ENCODE measurements at places on chromosomes 7 and 10.

GRCh38 chr10:126935263-126935946 lies 30.2 kb downstream of the DOCK1 start:
- DNase-seq: no peak

DNA sequence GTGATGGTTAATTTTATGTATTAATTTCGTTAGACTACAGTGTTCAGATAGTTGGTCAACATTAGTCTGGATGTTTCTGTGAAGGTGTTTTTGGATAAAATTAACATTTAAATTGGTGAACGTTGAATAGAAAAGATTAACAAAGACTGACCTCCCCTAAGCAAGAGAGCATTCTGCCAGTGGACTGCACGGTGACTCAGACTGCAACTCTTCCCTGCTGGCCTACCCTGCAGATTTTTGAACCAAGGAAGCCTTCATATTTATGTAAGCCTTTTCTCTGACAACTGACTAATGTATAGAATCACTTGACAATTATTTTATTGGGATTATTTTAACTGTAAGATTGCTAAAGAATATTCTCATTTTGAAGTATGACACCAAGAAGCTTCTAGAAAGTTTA lies 7.9 kb upstream of the ZNF248 start:
- no peak for DNase-seq

- DNase-seq: no peak
Measured at GRCh38 chr7:85237721-85238120, 50.9 kb upstream of the SEMA3D start.

GRCh38 chr7:84043661-84044191 lies 150.9 kb downstream of the SEMA3A start:
- DNase-seq: no peak

- DNase-seq: no peak
Measured at GRCh38 chr10:121205625-121206024, 354.5 kb downstream of the WDR11 start.

Measured in NCI-H526 treated with DMSO at 0.1 percent for 48 hours (cell line).